ENCODE measurements at places on chromosomes 5 and 9.

DNA sequence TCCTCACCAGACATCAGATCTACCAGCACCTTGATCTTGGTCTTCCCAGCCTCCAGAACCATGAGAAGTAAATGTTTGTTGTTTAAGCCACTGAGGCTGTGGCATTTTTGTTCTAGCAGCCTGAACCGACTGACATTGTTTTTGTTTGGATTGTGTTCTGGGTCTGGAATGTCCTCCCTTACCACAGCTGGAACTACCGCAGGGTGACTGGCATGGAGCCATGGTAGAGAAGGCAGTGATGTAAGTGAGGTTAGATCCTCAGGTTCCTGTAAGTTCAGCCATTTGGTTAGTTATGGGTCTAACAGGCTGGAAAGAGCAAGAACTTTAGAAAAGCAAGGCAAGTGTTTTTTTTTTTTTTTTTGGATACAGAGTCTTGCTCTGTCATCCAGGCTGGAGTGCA lies 209.3 kb downstream of the DAB2IP start:
- DNase-seq = no peak

GRCh38 chr5:173197375-173197891 lies 37.6 kb downstream of the NKX2-5 start:
- DNase-seq = no peak

DNA sequence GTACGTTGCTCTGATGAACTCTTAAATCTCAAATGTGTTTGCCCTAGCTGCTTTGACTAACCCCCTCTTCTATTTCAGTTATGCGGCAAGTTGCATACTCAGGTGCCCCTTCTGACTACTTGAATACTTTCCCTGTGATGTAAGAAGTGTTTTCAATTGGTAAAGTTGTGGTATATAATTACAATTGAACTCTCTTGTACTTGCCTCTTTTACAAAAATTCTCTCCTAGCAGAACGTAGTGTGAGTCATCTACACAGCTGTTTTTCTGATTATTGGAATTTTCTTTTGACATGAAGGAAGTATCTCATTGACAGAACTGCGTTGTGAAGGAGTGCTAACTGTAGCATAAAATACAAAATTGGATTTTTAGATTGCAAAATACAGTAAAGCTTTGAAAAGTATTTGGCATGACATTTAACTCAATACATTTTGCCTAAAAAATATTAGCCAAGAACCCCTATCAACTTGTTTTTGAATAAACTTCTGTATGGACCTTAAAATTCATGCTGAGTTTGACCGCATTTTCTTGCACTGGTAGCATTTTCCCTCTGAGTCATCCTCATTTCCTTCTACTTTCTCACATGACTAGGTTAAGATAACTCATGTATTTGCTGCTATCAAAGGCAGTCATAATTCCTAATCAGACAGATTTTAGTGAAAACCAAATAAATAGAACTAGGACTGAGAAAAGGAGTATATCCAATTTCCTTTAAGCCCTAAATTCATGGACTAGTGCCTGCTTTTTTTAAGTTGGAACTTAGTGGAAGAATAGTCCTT lies 6.3 kb downstream of the CRHBP start:
- no peak for DNase-seq

GRCh38 chr5:43482490-43483297 lies 971 bp downstream of the TMEM267 start:
- DNase-seq = no peak

GRCh38 chr9:4923580-4924544 lies 61.2 kb upstream of the JAK2 start:
- DNase-seq = no peak

GRCh38 chr9:93247892-93248291 lies 64.0 kb downstream of the WNK2 start:
- no peak for DNase-seq

- DNase-seq = no peak
These were observed 398 bp upstream of the BASP1 start for GRCh38 chr5:17216974-17217492.

GRCh38 chr9:36548454-36548853 lies 24.2 kb upstream of the MELK start:
- DNase-seq = no peak

DNA sequence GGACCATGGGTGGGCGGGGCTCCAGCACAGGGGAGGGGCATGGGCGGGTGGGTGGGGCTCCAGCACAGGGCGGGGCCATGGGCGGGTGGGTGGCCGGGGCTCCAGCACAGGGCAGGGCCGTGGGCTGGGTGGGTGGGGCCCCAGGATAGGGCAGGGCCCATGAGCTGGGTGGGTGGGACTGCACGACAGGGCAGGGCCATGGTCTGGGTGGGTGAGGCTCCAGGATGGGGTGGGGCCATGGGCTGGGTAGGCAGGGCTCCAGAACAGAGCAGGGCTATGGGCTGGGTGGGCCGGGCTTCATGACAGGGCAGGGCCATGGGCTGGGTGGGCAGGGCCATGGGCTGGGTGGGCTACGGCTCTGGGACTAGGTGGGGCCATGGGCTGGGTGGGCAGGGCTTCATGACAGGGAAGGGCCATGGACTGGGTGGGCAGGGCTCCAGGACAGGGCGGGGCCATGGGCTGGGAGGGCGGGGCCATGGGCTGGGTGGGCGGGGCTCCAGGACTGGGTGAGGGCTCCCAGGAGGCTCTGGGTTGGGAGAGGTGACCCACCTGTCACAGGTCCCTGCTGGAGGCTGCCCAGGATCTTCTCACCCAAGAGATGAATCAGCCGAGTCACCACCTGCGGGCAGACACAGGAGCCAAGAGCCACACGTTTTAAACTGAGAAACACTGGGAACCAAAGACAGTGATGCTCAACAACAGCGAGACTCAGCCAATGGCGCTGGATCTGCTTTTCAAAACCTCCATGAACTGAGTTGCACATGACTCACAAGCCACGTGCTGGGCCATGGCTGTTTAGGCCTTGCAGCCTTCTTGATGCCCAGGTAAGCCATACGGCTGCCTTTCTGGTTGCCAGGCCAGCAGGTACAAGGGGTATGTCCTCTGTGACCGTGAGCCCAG lies 33.6 kb upstream of the NSMF start:
- no peak for DNase-seq

GRCh38 chr9:38183994-38184568 lies 115.1 kb upstream of the SHB start:
- no peak for DNase-seq
